ENCODE measurements at places on chromosomes 4 and X.

DNA sequence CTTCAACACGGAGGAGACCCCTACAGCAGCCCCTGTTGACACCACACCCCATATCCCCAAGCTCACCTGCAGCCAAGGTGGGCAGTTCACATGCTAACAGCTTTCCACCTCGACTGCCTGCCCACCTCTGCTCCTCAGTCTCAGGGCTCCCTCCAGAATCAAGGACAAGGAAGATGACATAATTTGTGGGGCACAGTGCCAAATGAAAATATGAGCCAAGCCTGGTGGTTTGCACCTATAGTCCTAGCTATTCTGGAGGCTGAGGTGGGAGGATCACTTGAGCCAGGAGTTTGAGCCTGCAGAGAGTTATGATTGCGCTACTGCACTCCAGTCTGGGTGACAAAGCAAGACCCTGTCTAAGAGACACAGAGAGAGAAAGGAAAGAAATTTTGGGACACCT is 516.3 kb downstream of the BCOR start:
- no peak for DNase-seq

DNA sequence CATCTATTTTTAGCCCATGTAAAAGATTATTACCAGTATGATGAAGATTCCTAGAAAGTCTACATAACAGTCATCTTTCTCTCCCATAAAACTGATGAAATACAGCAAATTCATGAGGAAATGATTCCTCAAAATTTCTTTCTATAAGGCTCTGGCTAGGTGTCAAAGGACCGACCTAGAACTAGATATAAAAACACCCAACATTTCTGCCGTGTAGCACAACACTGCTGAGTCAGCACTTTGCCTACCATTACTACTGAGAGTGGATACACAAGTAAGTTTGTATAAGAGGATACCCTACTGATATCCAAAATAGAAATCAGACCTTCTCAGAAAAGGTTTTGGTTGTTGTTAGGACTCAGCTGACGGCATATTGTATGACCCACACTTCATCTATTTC is 24.7 kb downstream of the TMEM47 start:
- DNase-seq: no peak

DNA sequence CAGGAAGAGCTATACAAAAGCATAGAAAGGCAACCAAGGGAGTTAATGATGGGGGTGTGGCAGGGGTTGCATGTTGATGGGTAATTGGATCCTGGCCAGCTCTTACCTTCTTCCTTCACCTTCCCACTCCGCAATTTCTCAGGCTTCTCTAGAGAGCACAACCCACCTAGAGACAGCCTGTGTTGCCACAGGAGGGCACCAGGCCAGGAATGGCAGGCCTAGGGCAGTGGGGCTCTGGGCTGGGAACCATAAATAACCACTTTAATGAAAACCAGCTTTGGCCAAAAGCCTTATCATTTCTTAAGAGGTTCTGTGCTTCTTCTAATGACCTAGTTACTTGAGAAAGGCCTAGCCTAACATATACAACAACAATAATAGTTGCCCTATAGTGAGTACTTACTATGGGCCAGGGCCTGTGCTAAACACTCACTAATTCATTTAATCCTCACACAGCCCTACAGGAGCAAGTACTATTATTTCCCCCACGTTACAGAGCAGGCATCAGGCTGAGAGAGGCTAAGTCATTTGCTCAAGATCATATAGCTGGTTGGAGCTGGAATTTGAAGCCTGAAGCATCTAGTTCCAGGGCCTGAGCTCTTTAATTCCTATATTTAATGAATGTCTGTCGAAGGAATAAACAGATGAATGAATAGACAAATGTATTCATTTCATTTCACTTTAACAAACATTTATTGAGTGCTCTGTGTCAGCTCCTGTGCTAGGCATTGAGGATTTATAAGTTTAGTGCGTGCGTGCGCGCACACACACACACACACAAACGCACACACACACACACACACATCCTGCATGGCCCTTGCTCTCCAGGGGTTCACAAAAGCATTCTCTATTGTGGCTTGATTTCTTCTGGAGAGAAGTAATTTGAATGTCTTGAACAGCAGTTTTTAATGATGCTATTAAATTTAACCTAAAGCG is 66.8 kb downstream of the RTL9 start:
- no peak for DNase-seq

- DNase-seq: no peak
Observed at GRCh38 chr4:116122124-116122523, 963.3 kb downstream of the TRAM1L1 start.

GRCh38 chr4:7326693-7327340 is 107.9 kb downstream of the PSAPL1 start:
- DNase-seq: no peak
